CD4-positive, alpha-beta memory T cell (primary cell): ENCODE measurements at places on chromosomes 7 and 10.

DNA sequence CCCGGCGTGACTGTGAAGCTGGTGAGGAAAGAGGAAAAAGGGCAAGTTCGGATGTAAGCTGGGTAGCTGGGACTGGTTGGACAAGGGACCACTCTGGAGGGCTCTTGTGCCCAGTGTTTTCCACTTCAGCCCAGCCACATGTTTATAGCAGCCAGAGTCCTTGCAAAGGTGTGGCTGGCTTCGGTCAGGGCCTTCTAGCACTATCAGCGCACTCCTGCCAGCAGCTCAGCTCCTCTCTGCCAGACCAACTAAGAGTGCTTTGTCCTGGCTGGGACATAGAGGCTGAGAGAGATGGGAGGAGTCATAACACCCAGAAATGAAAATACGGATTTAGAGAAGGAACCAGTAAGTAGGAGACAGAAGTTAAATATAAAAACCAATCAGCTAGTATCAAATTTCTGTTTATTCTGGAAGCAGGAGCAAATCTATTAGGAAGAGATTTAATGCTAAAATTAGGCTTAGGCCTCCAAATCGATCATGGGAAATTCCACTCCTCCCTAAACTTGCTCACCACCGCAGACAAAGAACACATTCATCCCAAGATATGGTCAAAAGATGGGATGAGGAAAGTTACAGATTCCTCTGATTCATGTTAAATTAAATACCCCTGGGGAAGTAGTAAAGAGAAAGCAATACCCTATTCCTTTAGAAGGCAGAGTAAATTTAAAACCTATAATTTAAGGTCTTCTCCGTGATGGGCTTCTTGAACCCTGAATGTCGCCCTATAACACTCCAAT lies 135.0 kb downstream of the RALA start:
- H3K27me3 ChIP-seq: no peaks in the 10 kb centered on the region
- no peak overlapping the region for H3K27ac ChIP-seq
- DNase-seq: no peak

- peaks cover 47% of the 10 kb centered on the region for H3K4me1 ChIP-seq
- peak overlapping the region; percentile 75 for H3K4me3 ChIP-seq
- H3K27me3 ChIP-seq: no peaks in the 10 kb centered on the region
- peak overlapping the region; percentile 88 for H3K27ac ChIP-seq
- no peak for DNase-seq
- no peaks in the 10 kb centered on the region for H3K36me3 ChIP-seq
These were observed 1.2 kb upstream of the MAP3K8 start for GRCh38 chr10:30432622-30433305.

DNA sequence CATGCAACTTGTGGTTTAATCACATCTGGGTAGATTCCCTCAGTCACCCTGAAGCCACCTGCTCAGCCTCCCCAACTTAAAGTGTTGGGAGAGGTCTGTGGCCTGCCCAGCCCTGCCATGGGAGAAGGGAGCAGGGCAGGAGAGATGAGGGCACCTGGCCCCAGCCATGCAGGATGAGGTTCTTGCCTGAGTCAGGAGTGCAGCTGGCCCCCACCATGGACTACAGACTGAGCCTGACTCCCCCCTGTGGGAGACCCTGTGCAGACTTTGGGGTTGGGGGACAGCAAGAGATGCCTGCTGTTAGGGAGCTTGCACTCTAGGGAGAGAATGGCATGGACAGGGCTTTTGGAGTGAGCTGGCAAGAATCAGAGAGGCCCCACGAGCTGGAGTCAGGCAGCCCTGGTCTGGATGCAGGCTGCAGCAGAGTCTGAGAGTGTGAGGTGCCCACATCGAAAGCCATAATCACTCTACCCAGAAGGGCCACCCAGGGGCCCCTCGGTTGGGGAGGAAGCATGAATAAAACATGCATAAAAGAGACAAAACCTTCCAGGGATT lies 34.7 kb upstream of the DPYSL4 start:
- no peaks in the 10 kb centered on the region for H3K36me3 ChIP-seq
- DNase-seq: no peak
- no peaks in the 10 kb centered on the region for H3K27me3 ChIP-seq
- H3K4me3 ChIP-seq: no peak overlapping the region

GRCh38 chr10:30027057-30028005 lies 32.1 kb downstream of the JCAD start:
- peaks cover 12% of the 10 kb centered on the region for H3K27me3 ChIP-seq
- peak overlapping the region; percentile 19 for H3K4me3 ChIP-seq
- peak; percentile 95 for DNase-seq
- no peaks in the 10 kb centered on the region for H3K36me3 ChIP-seq
- H3K27ac ChIP-seq: no peak overlapping the region

- no peaks in the 10 kb centered on the region for H3K4me1 ChIP-seq
- no peak for DNase-seq
- no peaks in the 10 kb centered on the region for H3K36me3 ChIP-seq
- H3K4me3 ChIP-seq: no peak overlapping the region
- H3K27ac ChIP-seq: no peak overlapping the region
These were observed 731.2 kb upstream of the IGFBP3 start for GRCh38 chr7:46652317-46652716.

GRCh38 chr10:114893251-114893650 lies 44.7 kb upstream of the TRUB1 start:
- no peak overlapping the region for H3K4me3 ChIP-seq
- no peaks in the 10 kb centered on the region for H3K27me3 ChIP-seq
- H3K4me1 ChIP-seq: no peaks in the 10 kb centered on the region
- no peak for DNase-seq

- DNase-seq: no peak
- H3K36me3 ChIP-seq: peaks cover 12% of the 10 kb centered on the region
- H3K4me1 ChIP-seq: peaks cover 60% of the 10 kb centered on the region
- no peak overlapping the region for H3K4me3 ChIP-seq
- H3K27me3 ChIP-seq: no peaks in the 10 kb centered on the region
These were observed 4.6 kb downstream of the SEC23IP start for GRCh38 chr10:119896937-119897770.

DNA sequence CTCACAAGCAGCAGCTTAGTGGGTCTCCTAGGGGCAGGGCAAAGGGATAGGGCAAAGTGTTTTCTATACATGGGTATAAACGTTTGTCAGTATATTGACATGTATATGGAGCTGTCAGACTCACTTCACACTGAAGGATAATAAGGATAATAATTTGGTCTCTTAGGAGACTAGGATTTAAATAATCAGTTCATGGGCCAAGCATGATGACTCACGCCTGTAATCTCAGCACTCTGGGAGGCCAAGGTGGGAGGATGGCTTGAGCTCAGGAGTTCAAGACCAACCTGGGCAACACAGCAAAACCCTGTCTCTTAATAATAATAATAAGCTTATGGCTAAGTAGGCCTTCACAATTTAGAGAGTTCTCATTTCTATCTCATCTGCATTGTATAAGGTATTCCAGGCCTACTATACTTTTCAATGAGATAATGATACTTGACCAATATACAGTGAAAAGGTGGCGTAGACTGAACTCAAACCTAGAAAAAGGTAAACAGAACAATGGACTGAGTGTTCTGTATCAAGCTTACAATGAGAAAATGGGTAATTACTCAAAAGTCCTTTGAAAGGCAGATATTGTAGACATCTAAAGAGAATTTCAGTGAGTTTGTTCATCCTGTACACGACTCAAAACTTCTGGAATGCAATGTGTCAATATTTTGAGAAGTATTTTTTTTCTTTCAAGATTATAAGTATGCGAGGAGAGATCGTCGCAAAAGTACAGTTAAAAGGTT lies 7.0 kb downstream of the GSAP start:
- H3K4me3 ChIP-seq: no peak overlapping the region
- H3K27me3 ChIP-seq: no peaks in the 10 kb centered on the region
- H3K27ac ChIP-seq: no peak overlapping the region
- no peak for DNase-seq
- H3K36me3 ChIP-seq: no peaks in the 10 kb centered on the region
- H3K4me1 ChIP-seq: peaks cover 5% of the 10 kb centered on the region

DNA sequence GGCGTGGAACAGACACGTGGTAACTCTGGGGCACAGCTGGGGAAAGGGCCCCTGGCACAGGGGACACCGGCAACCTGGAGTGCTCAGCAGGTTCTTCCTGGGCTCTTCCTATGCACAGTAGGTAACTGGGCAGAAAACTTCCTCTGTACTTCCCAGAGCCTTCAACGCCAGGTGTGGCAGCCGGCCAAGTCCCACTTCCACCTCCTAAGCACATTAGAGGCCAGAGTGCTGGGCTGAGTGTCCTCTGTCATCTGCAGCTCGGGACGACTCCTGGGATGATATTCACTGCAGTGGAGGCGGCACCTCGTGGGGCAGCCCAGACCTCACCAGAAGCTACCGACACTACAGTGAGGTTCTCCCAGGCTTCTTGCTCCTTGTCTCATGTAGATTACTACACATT lies 114.5 kb downstream of the LARP4B start:
- peaks cover 77% of the 10 kb centered on the region for H3K36me3 ChIP-seq
- DNase-seq: no peak
- no peak overlapping the region for H3K4me3 ChIP-seq
- no peaks in the 10 kb centered on the region for H3K4me1 ChIP-seq
- H3K27me3 ChIP-seq: no peaks in the 10 kb centered on the region

DNA sequence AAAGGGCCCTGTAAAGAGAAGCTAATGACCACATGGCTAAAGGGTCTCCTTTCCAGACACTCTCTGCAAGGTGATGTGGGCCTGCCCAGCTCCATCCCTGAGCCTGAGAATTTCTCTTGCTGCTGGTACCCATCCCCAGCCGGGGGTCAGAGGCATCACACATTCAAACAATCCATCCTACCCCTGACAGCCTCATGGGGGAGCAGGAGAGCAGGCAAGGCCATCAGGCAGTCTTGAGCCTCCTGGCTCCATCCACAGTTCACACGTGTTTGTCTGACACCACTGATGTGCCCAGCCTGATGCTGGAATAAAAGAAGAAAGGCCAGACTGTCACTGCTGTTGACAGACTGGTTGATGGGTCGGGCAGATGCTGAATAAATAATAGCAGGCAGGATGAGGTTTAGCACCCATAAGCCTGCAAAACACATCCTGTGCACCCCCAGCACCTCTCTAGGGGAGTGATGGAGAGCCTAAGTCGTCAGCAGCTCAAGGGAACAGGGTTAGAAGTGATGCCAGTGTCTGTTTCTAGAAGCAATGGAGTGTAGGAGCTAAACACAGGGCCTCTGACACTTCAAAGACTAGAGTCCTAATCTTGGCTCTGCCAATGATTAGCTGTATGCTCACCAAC lies 43.5 kb downstream of the TLL2 start:
- H3K36me3 ChIP-seq: no peaks in the 10 kb centered on the region
- H3K4me1 ChIP-seq: no peaks in the 10 kb centered on the region
- DNase-seq: no peak
- H3K27me3 ChIP-seq: no peaks in the 10 kb centered on the region

DNA sequence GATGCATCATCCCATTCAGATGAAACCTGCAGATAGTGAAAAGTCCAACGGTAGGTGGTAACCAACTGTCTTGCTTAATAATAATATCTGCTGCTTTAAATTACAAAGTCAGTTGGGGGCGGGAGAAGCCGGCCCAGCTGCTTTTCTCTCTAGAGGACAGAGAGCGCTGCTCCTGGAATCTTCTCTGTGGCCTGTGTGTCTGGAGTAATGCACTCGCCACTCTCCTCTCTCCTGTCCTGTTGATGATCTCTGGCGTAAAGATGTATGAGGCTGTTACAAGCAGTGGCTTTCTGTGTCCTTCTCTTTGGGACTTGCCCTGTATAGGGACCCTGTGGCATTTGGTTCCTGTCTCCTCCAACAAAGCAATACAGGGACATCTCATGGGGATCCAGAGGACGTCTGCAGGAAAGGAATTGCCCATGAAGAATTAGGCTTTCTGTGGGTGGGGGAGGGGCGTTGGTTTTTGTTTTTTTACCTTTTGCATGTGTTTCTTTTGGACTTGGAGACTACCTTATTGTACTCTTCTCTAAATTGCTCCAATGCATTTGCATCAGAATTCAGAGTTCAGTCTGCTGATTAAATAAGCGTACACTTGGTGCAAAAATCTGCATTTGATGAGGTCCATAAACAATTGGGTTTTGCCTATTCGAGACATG lies 231.6 kb downstream of the CELF2 start:
- DNase-seq: no peak
- peaks cover 78% of the 10 kb centered on the region for H3K36me3 ChIP-seq
- no peak overlapping the region for H3K27ac ChIP-seq
- H3K4me3 ChIP-seq: no peak overlapping the region
- peaks cover 59% of the 10 kb centered on the region for H3K4me1 ChIP-seq
- H3K27me3 ChIP-seq: no peaks in the 10 kb centered on the region

DNA sequence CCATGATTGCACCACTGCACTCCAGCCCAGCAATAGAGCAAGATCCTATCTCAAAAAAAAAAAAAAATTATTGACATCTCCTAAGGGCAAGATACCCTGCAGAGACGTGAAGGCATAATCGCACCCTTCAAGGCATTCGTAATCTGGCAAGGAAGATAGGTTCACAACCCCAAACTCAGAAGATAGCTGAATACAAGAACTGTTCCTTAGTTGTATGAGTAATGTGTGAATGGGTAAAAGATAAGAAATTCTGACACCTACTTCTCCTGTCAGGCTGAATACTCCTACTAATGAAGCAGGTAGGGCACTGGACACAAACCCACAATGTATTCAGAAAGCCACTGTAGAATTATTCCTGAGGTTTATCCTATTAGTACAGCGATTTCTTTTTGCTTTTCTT lies 882.4 kb upstream of the AUTS2 start:
- DNase-seq: no peak
- no peaks in the 10 kb centered on the region for H3K4me1 ChIP-seq
- H3K27me3 ChIP-seq: no peaks in the 10 kb centered on the region
- H3K4me3 ChIP-seq: no peak overlapping the region
- H3K27ac ChIP-seq: no peak overlapping the region
- H3K36me3 ChIP-seq: no peaks in the 10 kb centered on the region

DNA sequence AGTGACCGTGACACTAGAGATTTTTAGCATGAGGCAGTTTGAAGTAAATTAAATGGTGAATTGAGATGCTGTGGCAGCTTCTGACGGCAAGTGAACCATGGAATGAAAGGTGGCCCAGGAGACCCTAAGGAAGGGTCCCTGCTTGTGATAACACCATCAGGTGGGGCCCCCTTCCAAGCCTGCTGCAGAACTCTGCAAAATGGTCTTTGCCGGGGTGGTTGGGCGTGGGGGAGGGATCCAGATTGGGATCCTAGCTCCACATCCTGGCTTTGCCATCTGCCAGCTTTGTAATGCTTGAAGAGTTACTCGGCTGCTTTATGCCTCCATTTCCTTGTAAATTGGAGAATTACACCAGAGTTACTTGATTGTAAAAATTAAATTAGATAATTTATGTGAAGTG lies 222.6 kb upstream of the NFE2L3 start:
- no peaks in the 10 kb centered on the region for H3K4me1 ChIP-seq
- no peak overlapping the region for H3K27ac ChIP-seq
- no peak overlapping the region for H3K4me3 ChIP-seq
